T-cell (primary cell): ENCODE measurements at places on chromosomes 1 and 21.

DNA sequence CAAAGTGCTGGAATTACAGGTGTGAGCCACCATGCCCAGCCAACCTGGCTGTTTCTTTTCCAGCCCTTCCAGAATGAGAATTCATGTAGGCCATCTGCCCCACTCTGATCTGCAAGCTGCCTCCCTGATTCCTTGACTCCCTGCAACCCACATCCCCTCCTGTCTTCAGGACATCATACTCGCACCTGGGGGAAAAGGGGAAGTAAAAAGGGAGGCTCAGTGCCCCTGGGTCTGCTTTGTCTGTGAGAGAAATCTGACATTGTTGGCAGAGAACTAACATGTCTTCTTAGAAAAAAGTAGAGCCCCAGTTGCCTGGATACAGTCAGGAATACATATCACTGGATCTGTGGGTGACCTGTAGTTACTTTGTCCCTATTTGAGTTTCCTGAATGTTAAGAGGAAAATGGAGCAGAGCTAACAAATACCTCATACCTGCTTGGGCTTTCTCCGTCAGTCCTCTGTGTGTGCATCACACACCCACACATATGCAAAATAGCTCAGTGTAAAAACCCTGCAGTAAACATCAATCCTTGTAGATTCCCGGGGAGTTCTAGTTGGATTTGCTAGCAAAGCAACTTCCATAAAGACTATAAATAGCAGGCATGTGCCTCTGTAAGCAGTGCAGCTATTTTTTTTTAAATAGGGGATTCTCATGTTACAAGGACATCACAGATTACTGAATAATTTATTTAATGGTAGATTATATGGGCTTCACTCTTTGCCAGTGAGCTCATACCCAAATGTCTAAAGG lies 62.9 kb downstream of the TEX35 start:
- no peaks in the 10 kb centered on the region for H3K27me3 ChIP-seq
- no peaks in the 10 kb centered on the region for H3K4me1 ChIP-seq
- H3K27ac ChIP-seq = no peak overlapping the region

GRCh38 chr1:83961571-83962295 lies 37.2 kb downstream of the TTLL7 start:
- no peaks in the 10 kb centered on the region for H3K27me3 ChIP-seq
- no peak for DNase-seq
- no peaks in the 10 kb centered on the region for H3K4me1 ChIP-seq
- H3K4me3 ChIP-seq = no peak overlapping the region

GRCh38 chr1:114718661-114719423 lies 2.3 kb upstream of the NRAS start:
- no peak overlapping the region for H3K4me3 ChIP-seq
- peaks cover 15% of the 10 kb centered on the region for H3K4me1 ChIP-seq
- no peak for DNase-seq
- no peaks in the 10 kb centered on the region for H3K27me3 ChIP-seq
- peaks cover 61% of the 10 kb centered on the region for H3K36me3 ChIP-seq
- H3K27ac ChIP-seq = no peak overlapping the region

- no peak overlapping the region for H3K27ac ChIP-seq
- H3K4me1 ChIP-seq = no peaks in the 10 kb centered on the region
- H3K36me3 ChIP-seq = no peaks in the 10 kb centered on the region
- no peaks in the 10 kb centered on the region for H3K27me3 ChIP-seq
These were observed 9.1 kb upstream of the RAB7B start for GRCh38 chr1:206012086-206012859.

DNA sequence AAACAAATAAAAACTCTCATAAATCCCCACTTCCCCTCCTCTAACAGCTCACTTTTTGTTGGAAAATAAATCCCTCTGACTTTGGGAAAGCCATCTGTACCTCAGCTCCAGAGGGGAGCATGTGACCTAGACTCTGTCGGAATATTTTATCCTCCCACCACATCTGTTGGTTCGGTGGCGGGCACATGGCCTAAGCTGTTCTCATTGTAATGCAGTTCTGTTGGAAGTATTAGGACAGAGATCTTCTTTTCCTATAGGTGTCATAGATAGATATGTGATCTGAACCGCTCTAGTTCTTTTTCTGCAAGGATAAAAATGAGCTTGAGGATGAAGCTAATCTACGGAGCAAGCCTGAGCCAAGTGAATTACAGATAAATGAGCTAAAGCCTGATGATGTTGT lies 50.5 kb upstream of the EPS8L3 start:
- H3K27me3 ChIP-seq = no peaks in the 10 kb centered on the region
- no peak for DNase-seq
- H3K27ac ChIP-seq = no peak overlapping the region
- H3K36me3 ChIP-seq = no peaks in the 10 kb centered on the region
- H3K4me3 ChIP-seq = no peak overlapping the region
- H3K4me1 ChIP-seq = peaks cover 2% of the 10 kb centered on the region

GRCh38 chr1:157806431-157807149 lies 13.3 kb downstream of the FCRL1 start:
- H3K4me3 ChIP-seq = no peak overlapping the region
- no peak overlapping the region for H3K27ac ChIP-seq
- peaks cover 2% of the 10 kb centered on the region for H3K27me3 ChIP-seq
- no peak for DNase-seq

DNA sequence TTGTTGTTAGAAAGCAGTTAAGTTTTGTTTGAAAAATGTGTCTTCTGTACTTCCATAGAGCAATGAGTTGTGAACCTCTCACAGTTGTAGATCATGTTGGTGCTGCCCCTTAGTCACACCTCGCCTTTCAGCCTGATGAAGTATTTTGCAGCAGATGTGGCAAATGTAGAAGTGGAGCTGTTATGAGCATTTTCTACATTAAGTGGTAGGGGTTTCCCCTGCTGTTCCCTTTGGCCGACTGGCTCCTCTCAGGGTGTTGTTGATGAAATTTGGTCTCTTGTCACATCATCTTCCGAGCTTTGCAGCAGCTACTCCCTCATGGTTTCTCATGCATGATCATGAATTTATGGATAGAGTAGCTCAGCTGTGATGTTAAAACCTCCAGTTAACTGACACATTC lies 33.6 kb upstream of the DENND1B start:
- H3K36me3 ChIP-seq = no peaks in the 10 kb centered on the region
- no peaks in the 10 kb centered on the region for H3K4me1 ChIP-seq
- H3K27ac ChIP-seq = no peak overlapping the region
- no peak for DNase-seq
- no peaks in the 10 kb centered on the region for H3K27me3 ChIP-seq

- DNase-seq = no peak
- H3K27ac ChIP-seq = no peak overlapping the region
- H3K4me1 ChIP-seq = no peaks in the 10 kb centered on the region
- H3K4me3 ChIP-seq = no peak overlapping the region
- H3K36me3 ChIP-seq = no peaks in the 10 kb centered on the region
These were observed 82.0 kb downstream of the KCNK1 start for GRCh38 chr1:233695901-233696300.

- H3K27me3 ChIP-seq = no peaks in the 10 kb centered on the region
- no peak for DNase-seq
- H3K27ac ChIP-seq = no peak overlapping the region
- no peaks in the 10 kb centered on the region for H3K36me3 ChIP-seq
These were observed 124.6 kb downstream of the TRIM33 start for GRCh38 chr1:114386129-114387009.

DNA sequence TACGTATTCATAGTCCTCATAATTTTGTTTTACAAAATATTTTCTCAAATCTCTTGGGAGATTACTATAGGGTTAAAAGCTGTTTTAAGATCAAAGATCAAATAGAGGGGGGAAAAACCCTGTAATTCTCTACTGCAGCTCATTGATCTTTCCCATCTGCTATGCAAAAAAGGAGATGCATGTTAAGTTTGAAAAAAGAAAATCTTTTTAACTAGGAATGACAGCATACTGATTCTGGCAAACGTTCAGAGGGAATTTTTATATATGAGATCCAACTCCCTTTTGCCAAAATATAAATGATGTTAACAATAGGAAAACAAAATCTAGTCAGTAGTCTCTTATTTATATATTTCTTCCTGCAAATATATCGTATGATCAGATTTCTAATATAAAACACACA lies 69.1 kb downstream of the SMYD3 start:
- no peak overlapping the region for H3K4me3 ChIP-seq
- no peaks in the 10 kb centered on the region for H3K27me3 ChIP-seq
- no peaks in the 10 kb centered on the region for H3K36me3 ChIP-seq
- no peaks in the 10 kb centered on the region for H3K4me1 ChIP-seq

GRCh38 chr1:192862271-192862670 lies 53.4 kb downstream of the RGS2 start:
- no peaks in the 10 kb centered on the region for H3K36me3 ChIP-seq
- H3K27me3 ChIP-seq = no peaks in the 10 kb centered on the region
- no peak overlapping the region for H3K4me3 ChIP-seq
- H3K27ac ChIP-seq = no peak overlapping the region
- H3K4me1 ChIP-seq = no peaks in the 10 kb centered on the region

DNA sequence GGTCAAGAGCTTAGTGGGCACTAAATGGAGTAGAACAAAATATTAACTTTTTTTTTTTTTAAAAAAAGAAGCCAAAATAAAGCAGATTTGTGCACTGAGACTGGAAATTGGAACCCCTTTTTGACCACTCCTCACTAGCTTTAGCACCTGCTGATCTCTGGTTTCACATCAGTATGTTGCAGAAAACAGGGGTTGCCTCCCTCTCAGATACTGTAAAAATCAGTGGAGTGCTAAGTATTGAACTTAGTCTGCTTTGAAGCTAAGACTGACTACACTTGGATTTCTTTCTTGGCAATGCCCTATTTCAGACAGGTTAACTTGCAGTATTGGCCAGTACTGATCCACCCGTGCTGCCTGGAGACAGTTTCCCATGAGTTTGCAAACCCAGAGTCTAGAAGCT lies 2.7 kb upstream of the KIAA0040 start:
- no peaks in the 10 kb centered on the region for H3K36me3 ChIP-seq
- peaks cover 24% of the 10 kb centered on the region for H3K4me1 ChIP-seq
- DNase-seq = no peak
